Epithelial cell of esophagus (primary cell): ENCODE measurements at places on chromosomes 2 and 18.

GRCh38 chr2:128465246-128466170 is 146.8 kb upstream of the HS6ST1 start:
- no peak for DNase-seq

GRCh38 chr2:226211439-226211838 is 588.2 kb downstream of the IRS1 start:
- DNase-seq: peak; percentile 69

DNA sequence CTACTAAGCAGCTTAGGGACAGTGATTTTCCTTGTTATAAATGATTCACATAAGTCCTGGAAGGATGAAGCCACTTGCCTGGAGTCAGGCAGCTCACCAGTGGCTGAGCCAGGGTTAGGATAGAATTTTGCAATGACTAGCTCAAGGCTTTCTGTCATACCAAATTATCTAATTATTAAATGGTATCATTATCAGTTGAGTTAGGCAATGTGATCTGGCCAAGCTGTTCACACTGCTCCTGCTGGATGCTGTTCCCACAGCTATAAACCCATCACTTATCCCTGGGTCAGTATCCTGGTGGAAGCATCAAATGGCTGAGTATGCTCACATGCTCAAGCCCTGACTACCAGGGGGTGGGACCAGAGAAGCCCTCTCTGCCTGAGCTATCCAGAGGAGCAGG is 235.2 kb downstream of the MTX2 start:
- no peak for DNase-seq

DNA sequence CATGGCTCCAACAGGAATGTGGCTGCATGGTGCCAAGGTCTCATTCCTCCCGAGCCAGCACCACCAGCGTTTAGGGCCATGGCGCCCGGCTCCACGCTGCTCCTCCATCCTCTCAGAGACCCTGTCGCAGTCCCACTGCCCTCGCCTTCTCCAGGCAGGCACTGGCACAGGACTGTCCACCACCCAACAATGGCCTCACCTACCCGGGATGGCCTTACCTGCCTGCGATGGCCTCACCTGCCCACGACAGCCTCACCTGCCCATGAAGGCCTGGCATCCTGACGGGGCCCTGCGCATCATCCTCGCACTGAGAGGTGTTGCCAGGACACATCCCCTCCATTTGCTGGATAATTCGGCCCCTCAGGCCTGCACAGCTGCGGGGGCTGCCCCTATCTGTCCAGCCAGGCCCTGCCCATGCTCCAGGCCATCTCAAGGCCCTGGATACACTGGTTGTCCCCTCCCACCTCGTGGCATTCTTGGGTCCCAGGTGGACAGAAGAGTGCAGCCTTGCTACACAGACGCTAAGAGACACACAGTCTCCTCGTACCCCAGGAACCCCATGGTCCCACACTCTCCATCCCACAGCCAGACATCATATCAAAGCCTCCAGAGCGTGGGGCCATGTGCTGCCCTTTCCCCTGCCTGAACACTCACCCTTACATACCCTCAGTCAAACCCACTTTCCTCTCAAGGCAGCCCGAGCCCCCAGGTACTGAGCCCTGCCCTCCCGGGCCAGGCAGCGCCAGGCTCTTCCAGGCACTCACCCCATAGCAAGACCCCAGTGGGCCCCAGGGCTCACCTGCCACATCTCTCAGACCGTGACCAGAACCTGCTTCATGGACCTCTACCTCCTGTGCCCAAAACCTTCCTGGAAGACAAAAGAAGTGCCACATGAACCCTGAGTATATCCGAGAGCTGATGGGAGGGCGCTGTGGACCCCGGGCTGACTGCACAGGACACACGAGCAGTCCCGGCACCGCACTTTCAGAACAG is 268.6 kb downstream of the EIPR1 start:
- no peak for DNase-seq

- no peak for DNase-seq
Measured at GRCh38 chr2:88296247-88296646, 126.1 kb downstream of the THNSL2 start.

GRCh38 chr2:211468877-211469663 is 912.7 kb downstream of the CPS1 start:
- no peak for DNase-seq

DNA sequence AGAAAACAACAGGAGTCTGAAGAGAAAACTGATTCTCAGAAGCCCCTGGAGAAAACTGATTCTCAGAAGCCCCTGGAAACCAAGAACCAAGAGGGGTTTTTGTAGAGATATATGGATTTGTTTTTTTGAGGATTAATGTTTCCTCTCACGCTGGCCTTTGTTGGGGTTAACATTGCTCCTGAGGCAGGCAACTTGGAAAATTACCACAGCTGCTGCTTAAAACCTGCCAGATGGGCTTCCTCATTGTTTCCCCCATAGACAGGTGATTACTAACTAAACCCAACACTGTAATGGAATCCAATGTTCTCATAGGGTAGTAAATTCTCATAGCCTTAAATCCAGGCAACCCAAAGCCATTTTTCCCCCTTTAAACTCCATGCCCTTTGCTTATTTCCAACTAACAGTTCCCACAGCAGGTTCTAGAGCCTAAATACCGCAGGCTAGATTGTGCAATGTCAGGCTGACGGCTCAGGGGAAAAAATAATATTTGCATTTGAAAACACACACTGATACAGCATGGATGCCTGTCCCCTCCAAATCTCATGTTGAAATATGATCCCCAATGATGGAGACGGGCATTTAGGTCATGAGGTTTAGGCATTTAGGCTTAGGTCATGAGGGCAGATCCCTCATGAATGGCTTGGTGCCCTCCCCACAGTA is 272.3 kb upstream of the PKDCC start:
- no peak for DNase-seq

- no peak for DNase-seq
Measured at GRCh38 chr2:41911033-41911432, 136.8 kb upstream of the PKDCC start.

- peak; percentile 43 for DNase-seq
Measured at GRCh38 chr2:190911813-190912212, 31.2 kb downstream of the GLS start.

DNA sequence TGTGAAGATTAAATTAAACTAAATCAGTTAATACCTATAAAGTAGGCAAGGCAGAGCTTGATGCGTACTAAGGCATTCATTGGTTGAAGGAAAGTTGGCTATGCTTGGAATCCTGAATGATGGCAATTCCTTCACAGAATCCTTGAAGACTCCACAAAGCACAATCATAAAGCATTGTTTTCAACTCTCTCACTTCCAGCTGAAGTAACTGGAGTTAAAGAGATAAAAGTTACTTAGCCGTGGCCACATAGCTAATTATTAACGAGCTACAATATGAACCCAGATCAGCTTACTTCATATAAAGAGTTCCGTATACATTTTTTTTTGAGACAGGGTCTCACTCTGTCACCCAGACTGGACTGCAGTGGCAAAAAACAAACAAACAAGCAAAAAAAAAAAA is 483.9 kb upstream of the DDX18 start:
- DNase-seq: no peak

- no peak for DNase-seq
Measured at GRCh38 chr2:57461624-57462023, 585.0 kb upstream of the VRK2 start.

GRCh38 chr2:67896476-67896875 is 166.3 kb downstream of the C1D start:
- no peak for DNase-seq

- DNase-seq: peak; percentile 96
Measured at GRCh38 chr2:14492920-14493503, 139.5 kb upstream of the LRATD1 start.

- DNase-seq: peak; percentile 28
Measured at GRCh38 chr18:50947899-50948298, 19.9 kb upstream of the ELAC1 start.

GRCh38 chr2:104049438-104049837 is 804.5 kb upstream of the POU3F3 start:
- no peak for DNase-seq

DNA sequence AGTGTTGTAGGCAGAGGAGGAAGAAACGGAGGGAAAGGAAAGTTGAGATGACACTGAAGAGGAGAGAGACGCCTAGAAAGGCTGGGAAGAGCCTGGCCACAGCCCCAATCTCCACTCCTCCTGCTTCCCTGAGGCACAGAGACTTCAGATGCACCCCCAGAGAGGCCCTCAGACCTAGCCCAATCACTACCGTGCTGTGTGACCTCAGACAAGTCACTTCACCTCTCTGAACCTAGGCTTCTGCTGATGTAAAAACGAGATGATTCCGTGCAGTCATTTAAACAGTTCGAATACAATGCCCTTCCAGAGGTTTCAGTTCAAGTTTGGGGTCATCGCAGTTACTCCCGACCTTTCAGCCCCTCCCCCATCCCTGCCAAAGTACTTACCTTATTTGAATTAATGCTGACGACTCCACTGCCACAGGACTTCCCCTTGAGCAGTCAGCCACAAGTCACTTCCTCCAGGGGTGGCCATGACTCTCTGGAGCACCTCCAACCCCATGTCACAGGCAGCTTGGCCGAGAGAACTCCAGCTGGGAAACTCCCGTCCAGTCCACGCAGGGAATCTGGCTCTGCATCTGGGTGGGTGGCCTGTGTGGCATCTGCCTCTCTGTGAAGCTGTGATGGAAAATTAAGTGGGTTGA is 105.2 kb upstream of the ID2 start:
- no peak for DNase-seq

GRCh38 chr2:28976584-28976983 is 4.5 kb upstream of the TOGARAM2 start:
- peak; percentile 92 for DNase-seq

DNA sequence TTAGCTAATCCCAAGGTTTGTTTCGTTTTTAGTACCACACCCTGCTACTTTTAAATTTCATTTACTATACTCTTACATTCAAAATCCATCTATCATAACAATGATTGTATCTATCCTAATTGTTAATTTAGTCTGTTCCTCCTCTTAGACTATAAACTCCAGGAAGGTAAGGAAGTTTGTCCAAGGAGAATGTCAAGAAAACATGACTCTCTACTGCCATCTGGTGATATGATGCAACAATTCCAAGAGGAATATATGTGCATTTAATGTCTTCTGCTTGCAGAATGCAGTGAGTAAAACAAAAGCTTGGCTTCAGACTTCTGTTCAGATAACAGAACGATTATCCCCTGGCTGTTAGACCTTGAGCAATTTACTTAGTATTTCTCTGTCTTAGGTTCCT is 1267.1 kb downstream of the LRP1B start:
- DNase-seq: peak; percentile 70

DNA sequence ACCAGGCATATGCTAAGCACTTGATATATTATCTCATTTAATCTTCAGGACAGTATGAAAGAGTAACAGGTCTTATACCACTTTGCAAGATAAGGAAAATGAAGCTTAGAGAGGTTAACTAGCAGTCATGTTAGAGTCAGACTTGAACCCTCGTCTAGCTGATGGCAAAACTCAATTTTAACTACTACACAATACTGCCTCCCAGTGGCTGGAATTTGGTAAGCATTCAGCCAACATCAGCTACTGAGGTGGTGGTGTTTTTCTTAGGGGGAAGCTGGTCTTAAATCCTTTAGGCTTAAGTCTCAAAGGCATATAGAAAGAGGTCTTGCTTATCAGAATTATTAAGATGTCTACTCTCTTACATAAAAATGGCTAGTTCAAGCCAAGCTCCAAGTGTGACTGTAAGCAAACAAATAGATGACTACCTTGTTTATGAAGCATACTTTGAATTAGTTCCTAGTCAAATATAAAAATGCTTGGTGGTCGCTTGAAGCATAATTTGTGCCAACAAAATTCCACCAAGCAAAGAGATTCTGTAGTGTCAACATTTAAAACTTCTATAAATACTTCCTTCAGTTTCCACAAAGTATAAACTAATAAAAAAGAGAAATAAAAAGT is 325.4 kb upstream of the FIGN start:
- peak; percentile 48 for DNase-seq

GRCh38 chr2:19556648-19557047 is 198.2 kb upstream of the OSR1 start:
- no peak for DNase-seq

DNA sequence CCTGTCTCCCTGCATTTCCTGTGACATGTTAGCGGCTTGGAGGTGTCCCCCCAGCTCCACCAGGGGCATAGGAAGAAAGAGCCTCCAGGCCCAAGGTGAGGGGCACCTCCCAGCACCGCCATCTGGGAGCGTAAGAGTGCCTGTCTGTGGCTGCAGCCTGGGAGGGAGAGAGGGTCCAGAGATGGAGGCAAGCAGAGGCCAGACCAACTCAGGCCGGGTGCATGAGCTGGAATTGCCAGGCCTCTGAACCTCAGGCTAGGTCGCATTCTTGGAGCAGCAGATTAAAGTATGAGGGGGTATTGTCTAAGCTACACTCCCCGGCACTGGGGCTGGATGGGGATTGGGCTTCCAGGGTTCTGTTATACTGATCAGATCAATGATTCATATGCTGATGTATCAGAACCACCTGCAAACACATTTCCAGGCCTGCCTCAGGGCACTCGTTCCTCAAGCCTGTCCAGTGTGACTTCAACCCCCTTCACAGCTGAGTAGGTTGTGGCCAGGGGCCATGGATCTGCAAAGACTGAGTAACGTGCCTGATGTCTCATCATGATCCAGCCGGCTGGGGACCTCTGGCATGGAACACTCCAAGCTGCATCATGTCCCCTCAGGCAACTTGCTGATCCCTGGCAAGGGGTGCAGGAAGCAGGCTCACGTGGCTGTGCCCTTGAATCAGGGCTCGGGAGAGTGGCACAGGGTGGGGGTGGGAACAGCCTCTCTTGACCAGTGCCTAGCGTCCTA is 73.2 kb downstream of the HS1BP3 start:
- DNase-seq: peak; percentile 99

- DNase-seq: peak; percentile 58
Measured at GRCh38 chr18:70368903-70369302, 80.1 kb downstream of the SOCS6 start.

DNA sequence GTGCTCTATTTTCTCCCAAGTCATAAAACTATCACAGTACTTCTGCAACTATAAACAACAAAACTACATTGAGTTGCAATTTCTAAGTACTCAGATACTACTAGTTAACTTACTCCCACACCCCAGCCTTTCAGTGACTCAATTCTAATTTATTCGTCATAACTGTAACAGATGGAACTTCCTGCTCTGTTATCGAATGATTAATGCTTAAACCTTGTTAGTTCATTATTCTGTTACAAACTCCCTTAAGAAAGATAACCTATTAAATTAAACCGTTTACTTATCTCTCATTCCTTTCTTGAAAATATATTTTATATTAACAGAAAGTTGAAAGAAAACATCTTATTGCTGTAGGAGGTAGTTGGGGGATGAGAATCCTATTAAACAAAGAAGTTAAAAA is 17.0 kb downstream of the TNFAIP6 start:
- peak; percentile 85 for DNase-seq

DNA sequence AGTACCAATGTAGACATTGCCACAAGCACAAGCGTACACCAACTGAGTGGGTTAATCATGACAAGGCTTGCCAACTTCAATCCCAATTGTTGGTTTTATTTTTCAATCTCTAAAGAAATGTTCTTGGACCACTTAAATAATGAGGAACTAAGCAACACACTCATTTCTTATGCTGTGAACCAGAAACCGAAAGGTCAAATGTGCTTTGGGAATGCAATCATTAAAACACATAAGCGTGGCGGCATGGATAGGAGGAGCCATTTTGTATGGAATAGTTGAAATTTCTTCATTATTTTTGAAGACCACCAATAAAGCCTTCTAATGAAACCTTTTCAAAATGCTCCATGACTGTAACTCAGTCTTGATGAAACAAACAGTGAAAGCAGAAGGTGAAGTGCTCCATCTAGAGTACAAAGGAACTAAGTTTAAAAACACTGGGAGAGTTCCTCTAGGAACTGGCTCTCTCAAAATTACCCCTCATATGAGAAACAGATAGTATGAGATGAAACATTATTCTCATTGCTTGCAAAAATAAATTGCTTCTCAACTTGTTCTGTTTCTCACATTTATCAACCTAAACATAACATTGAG is 113.2 kb upstream of the CHST9 start:
- DNase-seq: peak; percentile 44

GRCh38 chr18:75110311-75110710 is 98.6 kb downstream of the PTGR3 start:
- DNase-seq: no peak
